H1 (cell line): ENCODE measurements at places on chromosomes 1 and 21. TPM values are rescaled to one million over a fixed set of nuclear protein-coding genes. Genes with fewer than 3 reads are reported as not detected.

The CRP gene
- not detected in 2 replicates for total RNA-seq

The SLAMF9 gene
- not detected in 2 replicates for total RNA-seq

The SPATA17 gene
- 0.48 and 0.69 TPM in 2 replicates for total RNA-seq

The RAP1GAP gene
- 7.8 and 8.4 TPM in 2 replicates for total RNA-seq

The CDKN2C gene
- total RNA-seq, result not detected in 2 replicates
